ENCODE measurements at places on chromosomes 4 and X.

GRCh38 chrX:49001521-49002090 lies 458 bp downstream of the GRIPAP1 start:
- DNase-seq = peak; percentile 50

GRCh38 chr4:40316333-40316781 lies 18.8 kb upstream of the CHRNA9 start:
- DNase-seq = peak; percentile 84

DNA sequence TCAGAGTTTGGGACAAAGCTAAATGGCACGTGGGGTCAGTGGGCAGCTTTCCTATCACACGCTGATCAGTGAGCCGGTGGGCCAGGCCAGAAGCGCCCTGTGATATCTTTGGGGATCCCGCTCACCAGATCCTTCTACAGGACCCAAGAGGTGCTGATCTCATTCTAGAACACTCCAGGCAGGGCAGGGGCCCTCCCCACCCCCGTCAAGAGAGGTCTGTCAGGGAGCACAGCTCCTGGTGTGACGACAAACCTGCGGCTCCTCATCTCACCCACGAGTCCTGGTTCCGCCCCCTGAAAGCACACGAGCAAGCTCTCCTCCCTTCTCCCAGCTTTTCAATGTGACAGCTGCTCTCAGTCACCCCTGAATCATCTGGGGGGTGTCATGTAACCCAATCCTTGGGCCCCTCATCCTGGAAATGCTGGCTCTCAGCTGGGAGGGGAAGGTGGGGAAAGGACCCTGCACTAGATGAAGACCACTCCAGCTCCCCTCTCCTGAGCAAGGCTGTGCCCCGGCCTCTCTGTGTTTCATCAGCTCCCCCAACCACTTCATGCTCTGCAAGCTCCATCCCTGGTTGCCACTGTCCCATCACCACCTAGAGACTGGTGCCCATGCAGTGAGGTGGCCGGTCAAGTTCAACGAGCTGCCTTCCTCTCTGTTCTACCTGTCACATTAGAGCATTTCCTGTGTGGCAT lies 4.6 kb downstream of the HCFC1 start:
- no peak for DNase-seq

DNA sequence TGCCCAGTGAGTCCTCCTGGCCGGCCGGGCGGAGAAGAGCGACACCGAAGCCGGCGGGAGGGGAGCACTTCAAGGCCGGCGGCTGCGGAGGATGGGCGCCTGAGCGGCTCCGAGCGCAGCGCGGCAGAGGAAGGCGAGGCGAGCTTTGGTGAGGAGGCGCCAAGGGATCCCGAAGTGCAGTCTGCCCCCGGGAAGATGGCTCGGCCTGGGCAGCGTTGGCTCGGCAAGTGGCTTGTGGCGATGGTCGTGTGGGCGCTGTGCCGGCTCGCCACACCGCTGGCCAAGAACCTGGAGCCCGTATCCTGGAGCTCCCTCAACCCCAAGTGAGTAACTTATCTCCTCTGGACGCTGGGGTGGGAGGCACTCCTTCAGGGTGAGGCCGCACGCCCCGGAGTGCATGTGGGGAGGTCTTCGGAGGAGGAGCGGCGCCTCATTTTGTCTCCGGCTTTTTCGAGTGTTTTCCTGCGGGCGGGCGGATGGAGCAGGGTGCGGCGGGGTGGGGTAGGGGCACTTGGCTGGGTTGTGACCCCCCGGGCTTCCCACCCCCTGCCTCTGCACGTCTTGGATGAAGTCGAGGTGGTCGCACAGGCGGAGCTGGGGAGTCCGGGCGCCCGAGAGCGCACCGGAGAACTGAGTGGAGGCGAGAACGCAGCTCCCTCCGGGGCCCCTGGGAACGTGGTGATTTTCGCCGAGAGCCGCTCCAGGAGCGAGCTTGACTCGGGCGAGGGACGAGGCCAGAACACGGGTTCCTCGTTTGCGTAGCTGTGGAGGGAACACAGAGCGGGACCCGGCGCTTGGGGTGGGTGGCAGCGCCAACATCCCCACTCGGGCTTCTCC lies 979 bp downstream of the EFNB1 start:
- DNase-seq = peak; percentile 18

GRCh38 chr4:181670506-181670905 lies 572.7 kb upstream of the TENM3 start:
- DNase-seq = no peak

- no peak for DNase-seq
Observed at GRCh38 chr4:82713856-82714255, 84.7 kb downstream of the SCD5 start.

- DNase-seq = no peak
Observed at GRCh38 chr4:99117876-99118693, 26.0 kb downstream of the ADH4 start.

GRCh38 chrX:12954981-12955380 lies 19.9 kb upstream of the TMSB4X start:
- DNase-seq = no peak

DNA sequence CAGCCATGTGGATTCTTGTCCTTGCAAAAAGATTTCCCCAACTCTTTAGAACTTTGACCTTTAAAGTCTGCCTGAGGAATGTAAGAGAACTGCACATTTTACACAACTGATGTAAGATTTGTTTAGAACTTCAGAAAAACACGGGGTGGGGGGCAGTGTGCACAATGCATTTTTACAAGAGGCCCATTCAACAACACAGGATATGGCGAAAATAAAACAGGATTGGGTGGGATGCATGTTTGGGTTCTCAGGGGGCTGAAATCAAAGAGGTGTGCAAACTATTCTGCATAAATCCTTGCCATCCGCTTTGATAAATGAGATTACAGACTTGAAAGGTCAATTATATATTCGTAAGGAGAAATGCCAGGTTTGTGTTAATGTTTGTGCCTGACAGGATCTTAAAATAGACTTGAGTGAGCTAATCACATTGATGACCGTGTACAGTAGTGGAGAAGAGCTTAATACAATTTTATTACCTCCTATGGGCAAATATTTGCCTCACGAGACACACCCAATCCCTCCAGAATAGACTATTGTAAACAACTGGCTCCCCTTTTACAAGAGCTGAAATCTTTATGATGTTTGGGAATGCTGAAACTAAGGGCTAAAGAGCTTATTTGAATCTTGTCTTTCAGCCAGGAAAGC lies 184.1 kb upstream of the LEF1 start:
- no peak for DNase-seq
